ENCODE measurements at places on chromosomes 6 and 20. TPM values are rescaled to one million over a fixed set of nuclear protein-coding genes. Genes with fewer than 3 reads are reported as not detected.
A peak's percentile ranks its signal among the peaks of the same experiment; 100 is the strongest.

PRDM13 gene
- total RNA-seq, result not detected

PI3 gene
- 3.7 TPM for total RNA-seq

STX11 gene
- total RNA-seq, result 0.38 TPM

HLA-F gene
- total RNA-seq, result 2.8 TPM

PGC gene
- total RNA-seq, result 56.6 TPM

SMPDL3A gene
- total RNA-seq, result 9.4 TPM

ANKEF1 gene
- total RNA-seq, result 8.1 TPM

CRIP3 gene
- total RNA-seq, result 1.1 TPM

GRCh38 chr20:23119456-23120216, 33.5 kb upstream of the CD93 start:
- no peak for DNase-seq
- peaks cover 14% of the 10 kb centered on the region for H3K27me3 ChIP-seq
- H3K4me1 ChIP-seq, result peaks cover 15% of the 10 kb centered on the region
- H3K4me3 ChIP-seq, result no peak overlapping the region
- no peak overlapping the region for H3K27ac ChIP-seq
- no peaks in the 10 kb centered on the region for H3K36me3 ChIP-seq

DNA sequence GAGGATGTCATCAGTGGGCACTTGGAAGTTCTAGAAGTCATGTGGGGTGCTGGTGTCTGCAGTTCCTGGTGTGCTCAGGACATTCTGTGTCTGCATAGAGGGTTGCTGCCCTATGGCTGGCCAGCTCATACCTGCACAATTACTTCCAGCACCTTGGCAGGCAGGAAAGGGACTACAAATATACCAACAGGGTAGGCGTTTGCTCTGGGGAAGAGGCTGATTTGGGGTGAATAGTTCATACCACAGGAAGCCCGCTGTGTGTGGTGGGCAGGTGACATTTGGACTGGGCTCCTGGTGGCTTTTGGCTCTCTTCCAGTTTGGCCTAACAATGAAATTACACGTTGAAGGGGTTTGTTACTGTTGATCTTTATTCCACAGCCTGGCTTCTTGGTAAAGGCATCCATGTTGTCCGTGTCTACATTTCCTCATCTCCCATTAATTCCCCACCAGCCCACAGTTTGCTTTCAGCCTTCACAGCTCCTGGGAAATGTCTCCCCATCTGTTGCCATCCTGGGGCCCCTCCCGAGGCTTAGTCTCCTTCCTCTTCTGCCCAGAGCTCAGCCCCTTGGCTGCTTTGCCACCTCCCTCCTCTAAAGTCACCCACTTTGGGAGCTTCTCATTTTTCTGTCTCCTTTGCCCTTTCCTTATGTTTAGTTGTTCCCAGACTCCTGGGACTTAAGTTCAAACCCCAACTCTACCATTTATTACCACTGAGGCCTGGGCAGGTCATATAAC, 88.1 kb downstream of the RSPH3 start:
- H3K36me3 ChIP-seq, result no peaks in the 10 kb centered on the region
- DNase-seq, result no peak
- no peaks in the 10 kb centered on the region for H3K27me3 ChIP-seq
- H3K4me3 ChIP-seq, result peak overlapping the region; percentile 52

DNA sequence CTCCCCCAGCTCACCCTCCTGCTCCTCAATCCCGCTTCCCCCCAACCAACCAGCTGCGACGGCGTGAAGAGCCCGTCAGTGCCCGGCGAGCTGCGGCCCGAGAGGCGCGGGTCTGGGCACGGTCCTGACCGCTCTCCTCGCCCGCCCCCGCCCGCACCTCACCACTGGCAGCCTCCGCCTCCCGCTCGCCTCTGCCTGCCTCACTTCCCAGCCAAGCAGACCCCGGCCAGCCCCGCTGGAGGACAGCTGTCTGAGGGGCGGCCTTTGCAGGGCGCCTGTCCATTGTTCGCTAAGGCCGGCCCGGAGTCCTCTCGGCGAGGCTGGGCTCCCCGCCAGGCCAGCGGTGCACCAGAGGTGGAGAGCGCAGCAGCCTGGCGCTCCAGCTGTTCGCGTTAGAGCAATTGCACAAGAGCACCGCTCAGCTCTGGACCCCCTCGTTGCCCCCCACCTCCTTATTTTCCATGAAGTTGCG, 1.3 kb downstream of the SOBP start:
- peaks cover 45% of the 10 kb centered on the region for H3K27me3 ChIP-seq
- peaks cover 26% of the 10 kb centered on the region for H3K4me1 ChIP-seq
- no peak overlapping the region for H3K4me3 ChIP-seq
- H3K36me3 ChIP-seq, result peaks cover 4% of the 10 kb centered on the region
- no peak overlapping the region for H3K27ac ChIP-seq

- no peaks in the 10 kb centered on the region for H3K27me3 ChIP-seq
- no peak for DNase-seq
- H3K4me1 ChIP-seq, result peaks cover 16% of the 10 kb centered on the region
- no peak overlapping the region for H3K27ac ChIP-seq
- H3K4me3 ChIP-seq, result no peak overlapping the region
- H3K36me3 ChIP-seq, result peaks cover 15% of the 10 kb centered on the region
Measured at GRCh38 chr20:45368221-45368980, 5.4 kb downstream of the SYS1 start.

GRCh38 chr6:91486200-91486599, 899.3 kb upstream of the MAP3K7 start:
- no peak overlapping the region for H3K4me3 ChIP-seq
- H3K36me3 ChIP-seq, result no peaks in the 10 kb centered on the region
- H3K27me3 ChIP-seq, result no peaks in the 10 kb centered on the region
- H3K27ac ChIP-seq, result no peak overlapping the region
- peaks cover 9% of the 10 kb centered on the region for H3K4me1 ChIP-seq

DNA sequence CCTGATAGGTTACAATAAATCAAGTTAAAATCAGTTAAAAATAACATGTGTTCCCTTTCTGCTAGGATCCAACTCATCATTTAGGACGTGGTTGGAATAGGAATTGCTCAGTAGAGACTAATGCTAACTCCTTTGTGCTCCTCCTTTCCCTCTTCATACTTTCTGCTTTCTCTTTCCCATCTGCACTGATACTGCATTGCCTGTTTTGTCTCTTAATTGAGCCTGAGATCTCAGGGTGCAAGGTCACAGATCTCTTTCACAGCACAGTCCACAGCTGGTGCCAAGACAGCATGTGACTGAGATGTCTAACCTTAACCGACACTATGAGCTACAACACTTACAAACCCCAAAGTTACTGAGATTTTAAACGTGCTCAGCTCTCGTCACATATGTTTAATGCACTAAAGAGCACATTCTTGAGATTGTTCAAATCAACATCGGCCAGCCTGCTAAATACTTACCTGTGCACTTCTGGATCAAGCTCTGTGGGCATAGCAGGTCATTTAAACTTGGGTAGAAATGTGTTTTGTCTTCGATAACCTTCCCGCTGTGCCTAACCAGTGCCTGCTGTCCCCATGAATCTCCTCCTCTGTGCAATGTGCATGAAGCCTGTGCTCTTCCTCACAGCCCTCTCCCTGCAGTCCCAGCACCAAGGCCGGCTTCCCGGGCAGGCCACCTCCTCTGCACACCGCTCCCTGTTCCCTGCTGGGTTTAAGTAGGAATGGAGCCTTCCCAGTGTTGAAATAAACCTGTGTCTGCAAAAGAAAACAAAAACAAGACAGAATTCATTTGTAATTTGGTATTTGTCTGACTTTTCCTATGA, 39.6 kb upstream of the AFDN start:
- no peaks in the 10 kb centered on the region for H3K36me3 ChIP-seq
- H3K4me3 ChIP-seq, result no peak overlapping the region
- H3K27ac ChIP-seq, result peak overlapping the region; percentile 17
- H3K4me1 ChIP-seq, result peaks cover 5% of the 10 kb centered on the region

DNA sequence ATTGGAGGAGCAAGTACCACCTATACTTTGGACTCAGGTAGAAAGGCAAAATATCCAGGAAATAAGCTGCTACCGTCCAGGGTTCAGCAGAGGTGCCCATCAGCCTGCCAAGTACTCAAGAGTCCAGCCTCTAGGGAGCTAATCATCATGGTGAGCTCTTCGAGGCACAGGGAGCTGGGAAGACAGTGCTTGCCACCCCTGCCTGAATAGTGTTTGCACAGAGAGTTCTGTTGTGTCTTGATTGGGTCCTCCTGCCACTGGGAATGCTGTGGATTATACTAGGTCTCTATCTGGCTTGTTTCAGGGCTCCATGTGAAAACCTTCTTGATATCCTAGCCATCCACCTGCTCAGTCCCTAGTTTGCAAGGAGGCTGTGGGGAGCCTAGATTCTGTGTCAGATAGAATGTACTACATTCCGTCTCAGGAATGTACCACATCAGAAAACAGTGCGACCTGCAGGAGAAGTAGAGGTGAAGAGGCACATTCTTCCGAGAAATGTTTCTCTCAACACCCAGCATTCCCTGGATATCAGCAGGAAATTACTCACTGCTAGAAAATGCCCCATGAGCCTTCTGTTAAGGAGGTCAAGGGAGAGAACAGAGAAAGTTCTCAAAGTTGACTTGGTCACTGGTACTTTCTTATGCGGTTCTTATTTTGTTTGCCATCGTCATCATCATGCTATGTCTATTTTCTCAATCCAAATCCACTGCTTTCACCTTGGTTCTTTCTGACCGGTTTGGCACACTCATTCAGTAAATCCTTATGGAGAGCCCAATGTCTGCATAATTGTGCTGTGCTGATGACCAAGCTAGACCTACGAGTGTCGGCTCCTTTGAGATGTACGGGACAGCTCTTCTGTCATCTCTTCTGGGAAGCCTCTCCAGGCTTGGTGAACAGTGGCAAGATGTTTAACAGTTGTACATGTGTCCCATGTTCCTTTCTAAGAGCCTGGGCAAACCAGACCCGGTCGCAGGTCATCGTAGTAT, 30.7 kb downstream of the PTPN1 start:
- H3K27ac ChIP-seq, result peak overlapping the region; percentile 19
- peaks cover 37% of the 10 kb centered on the region for H3K4me1 ChIP-seq
- H3K36me3 ChIP-seq, result peaks cover 5% of the 10 kb centered on the region
- no peak for DNase-seq
- H3K27me3 ChIP-seq, result no peaks in the 10 kb centered on the region

DNA sequence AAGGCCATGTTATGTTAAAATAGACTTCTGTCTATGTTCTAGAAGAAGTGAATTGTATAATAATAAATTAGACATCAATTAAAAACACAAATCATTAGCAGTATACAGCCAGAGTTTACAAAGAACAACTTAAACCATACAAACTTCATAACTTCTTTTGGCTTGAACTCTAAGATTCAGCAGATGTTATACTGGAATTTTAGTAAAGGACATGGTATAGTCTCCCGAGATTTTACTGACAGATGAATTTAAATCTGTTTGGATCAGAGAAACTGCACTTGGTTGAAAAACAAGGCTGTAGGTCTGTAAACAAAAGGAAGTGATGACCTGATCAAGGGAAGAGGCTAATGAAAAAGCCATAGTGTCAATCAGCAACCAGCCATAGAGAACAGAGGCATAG, 132.6 kb upstream of the TBX18 start:
- no peak overlapping the region for H3K4me3 ChIP-seq
- no peaks in the 10 kb centered on the region for H3K27me3 ChIP-seq
- H3K36me3 ChIP-seq, result no peaks in the 10 kb centered on the region
- no peak overlapping the region for H3K27ac ChIP-seq
- DNase-seq, result no peak

GRCh38 chr6:156336733-156337132, 440.4 kb upstream of the ARID1B start:
- DNase-seq, result no peak
- H3K27me3 ChIP-seq, result peaks cover 1% of the 10 kb centered on the region
- peaks cover 3% of the 10 kb centered on the region for H3K36me3 ChIP-seq

GRCh38 chr20:57676589-57677583, 32.9 kb downstream of the PMEPA1 start:
- H3K4me3 ChIP-seq, result no peak overlapping the region
- H3K27me3 ChIP-seq, result peaks cover 19% of the 10 kb centered on the region
- no peak overlapping the region for H3K27ac ChIP-seq
- H3K36me3 ChIP-seq, result peaks cover 3% of the 10 kb centered on the region

DNA sequence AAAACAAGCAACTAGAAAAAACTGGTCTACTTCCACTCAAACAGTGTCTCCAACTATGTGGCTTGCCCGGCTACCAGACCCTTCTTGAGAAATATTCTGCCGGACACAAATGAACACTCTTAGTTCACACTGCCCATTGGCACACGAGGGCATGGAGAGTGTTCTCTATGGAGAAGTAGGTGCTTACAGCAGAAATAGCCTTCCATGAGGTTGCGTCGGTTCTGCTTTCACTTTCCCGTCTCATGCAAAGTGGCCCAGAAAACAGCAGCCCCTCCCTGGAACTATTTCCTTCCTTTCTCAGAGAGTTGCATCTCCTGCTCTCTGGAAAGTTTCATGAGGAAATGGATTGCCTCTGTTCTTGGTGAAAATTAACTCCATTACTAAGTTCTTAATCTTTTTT, 9.5 kb upstream of the HLA-DOA start:
- H3K27me3 ChIP-seq, result peaks cover 45% of the 10 kb centered on the region
- DNase-seq, result no peak
- peaks cover 12% of the 10 kb centered on the region for H3K4me1 ChIP-seq
- no peaks in the 10 kb centered on the region for H3K36me3 ChIP-seq
- H3K4me3 ChIP-seq, result no peak overlapping the region
- no peak overlapping the region for H3K27ac ChIP-seq

GRCh38 chr6:359261-360035, 32.1 kb upstream of the IRF4 start:
- no peak for DNase-seq
- no peak overlapping the region for H3K4me3 ChIP-seq
- no peaks in the 10 kb centered on the region for H3K4me1 ChIP-seq
- H3K27ac ChIP-seq, result no peak overlapping the region

DNA sequence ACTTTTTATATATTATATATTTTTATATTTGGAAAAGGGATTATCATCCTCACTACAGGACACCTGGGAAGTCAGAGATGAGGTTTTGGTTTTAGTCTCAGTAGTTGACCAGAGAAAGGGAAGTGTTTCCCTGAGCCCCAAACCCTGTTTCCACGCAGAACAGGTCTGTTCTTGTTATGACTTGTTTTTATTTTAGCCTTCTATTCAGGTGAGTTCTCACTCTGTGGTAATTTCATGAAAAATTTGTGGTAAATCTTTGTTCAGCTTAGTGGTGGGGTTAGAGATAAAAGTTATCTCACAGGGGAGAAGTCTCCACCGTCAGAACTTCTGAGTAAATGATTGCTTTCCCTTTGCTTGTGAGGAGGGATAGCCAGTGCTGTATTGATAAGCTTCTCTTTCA, 224.9 kb downstream of the FARS2 start:
- peaks cover 5% of the 10 kb centered on the region for H3K36me3 ChIP-seq
- no peaks in the 10 kb centered on the region for H3K4me1 ChIP-seq
- no peaks in the 10 kb centered on the region for H3K27me3 ChIP-seq
- H3K27ac ChIP-seq, result no peak overlapping the region
- DNase-seq, result no peak

DNA sequence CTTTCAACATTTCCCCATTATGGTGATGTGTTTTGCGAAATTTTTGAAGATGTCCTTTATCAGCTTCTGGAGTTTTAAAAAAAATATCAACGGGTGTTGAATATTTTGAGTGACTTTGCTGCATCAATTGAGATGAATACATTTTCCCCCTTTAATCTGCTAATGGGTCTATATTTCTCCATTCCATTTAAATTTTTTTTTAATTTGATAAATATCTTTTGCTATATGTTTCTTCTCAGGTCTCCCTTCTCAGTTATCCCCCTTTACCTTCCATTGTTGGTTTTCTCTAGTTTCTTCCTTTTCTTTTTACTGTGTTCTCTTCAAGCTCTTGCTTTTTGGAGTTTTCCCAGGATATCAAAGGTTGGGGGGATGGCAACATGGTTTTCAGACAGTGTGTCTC, 1.4 kb upstream of the KIFC1 start:
- no peak for DNase-seq
- no peak overlapping the region for H3K27ac ChIP-seq
- H3K27me3 ChIP-seq, result no peaks in the 10 kb centered on the region
- no peak overlapping the region for H3K4me3 ChIP-seq
- peaks cover 10% of the 10 kb centered on the region for H3K36me3 ChIP-seq
- peaks cover 31% of the 10 kb centered on the region for H3K4me1 ChIP-seq
